ENCODE measurements at places on chromosomes 7 and 10.

DNA sequence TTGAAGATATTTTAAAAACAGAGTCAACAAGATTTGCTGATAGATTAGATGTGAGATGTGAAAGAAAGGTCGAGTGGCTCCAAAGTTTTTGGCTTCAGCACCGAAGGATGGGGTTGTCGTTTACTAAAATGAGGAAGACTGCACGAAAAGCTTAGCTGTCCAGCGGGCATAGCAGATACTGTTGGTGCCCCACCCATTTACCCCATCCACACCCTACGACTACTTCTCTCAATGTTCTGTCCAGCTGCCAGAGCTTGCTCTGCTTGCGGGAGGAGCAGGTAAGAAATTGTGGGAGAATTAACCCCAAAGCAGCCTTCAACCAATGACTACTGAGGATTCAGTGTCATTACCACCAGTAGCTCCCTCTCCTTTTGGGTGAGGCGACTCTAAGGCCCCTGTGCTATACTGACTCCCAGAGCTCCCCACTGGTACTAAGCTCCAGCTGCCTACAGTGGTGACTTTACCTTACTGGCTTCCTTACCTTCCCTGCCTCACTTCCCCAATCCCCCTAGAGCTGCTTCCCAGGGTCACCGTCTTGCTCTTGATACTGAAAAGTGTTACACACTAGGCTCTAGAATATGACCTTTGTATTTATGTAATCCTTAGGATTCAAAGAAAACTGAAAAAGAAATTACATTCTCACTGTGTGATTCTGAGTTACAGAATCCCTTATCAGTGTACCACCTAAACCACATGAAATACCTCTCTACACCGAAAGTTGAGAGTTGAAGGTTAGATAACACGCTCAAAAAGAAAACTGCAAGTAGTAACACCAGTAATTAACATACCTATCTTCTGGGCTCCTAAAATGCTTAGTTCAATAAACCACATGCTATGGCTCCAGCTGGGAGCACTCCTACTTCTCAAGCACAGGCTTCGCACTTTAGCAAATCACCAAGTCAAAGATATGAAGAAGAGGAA lies 22.3 kb downstream of the CACUL1 start:
- no peak for DNase-seq

DNA sequence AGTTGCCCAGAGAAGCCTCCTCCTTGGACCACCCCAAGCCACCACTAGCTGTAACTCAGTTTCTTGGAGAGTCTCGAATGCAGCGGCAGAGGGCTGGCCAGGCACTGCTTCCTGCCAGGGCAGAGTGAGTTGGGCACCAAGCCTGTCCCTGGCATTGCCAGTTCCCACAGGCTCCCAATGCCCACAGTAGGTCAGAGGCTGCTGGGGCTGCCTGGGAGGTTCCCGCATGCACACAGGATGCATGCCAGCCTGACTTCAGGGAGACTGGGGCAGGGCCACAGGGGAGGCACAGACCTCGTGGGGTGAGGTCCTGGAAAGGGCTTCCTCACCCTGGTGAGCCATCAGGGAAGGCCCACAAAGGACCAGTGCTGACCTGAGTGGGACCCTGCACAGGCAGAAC lies 152.8 kb downstream of the ZNF248 start:
- no peak for DNase-seq

DNA sequence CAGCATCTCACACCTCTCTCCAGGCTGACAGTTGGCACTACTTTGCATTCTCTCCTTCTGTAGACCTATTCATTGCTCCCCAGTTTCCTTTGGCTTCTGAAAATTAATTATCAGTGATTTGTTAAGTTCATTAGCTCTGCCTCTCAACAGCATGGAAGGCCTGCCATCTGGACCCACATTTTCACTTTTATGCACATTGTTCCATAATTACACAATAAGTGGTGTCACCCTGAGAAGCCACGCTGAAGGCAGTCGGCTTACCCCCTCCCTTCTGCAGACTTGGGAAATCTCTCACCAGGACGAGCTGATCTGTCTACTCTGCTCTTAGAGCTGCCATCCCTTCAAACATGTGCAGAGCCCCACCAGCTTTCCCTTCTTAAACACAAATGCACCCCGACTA lies 64.7 kb downstream of the SLIT1 start:
- DNase-seq: no peak

GRCh38 chr10:132336064-132336746 lies 4.2 kb downstream of the LRRC27 start:
- no peak for DNase-seq

- DNase-seq: no peak
Measured at GRCh38 chr10:57679916-57680315, 587.8 kb downstream of the IPMK start.

DNA sequence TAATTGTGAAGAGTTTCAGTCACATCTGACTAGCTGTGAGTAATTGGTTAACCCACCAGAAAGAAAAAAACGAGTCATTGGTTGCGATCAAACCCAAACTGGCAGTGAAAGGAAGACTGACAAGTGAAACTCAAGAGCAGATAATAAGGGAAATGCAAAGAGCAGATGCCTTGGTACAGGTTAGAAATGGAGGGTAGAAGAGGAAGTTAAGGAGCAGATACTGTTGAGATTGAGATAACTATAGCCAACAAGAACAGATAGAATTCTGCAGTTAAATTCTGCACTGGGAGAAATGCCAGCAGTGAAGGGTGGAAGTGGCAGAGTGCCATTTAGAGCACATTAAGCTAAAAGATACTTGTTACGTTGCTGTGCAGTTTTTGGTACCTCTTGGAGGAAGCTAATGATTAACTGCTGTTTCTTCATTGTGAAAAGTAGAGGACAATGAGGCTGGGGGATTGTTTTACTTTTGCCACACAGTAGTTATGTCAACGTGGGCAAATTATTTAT lies 65.8 kb downstream of the CDK13 start:
- no peak for DNase-seq

DNA sequence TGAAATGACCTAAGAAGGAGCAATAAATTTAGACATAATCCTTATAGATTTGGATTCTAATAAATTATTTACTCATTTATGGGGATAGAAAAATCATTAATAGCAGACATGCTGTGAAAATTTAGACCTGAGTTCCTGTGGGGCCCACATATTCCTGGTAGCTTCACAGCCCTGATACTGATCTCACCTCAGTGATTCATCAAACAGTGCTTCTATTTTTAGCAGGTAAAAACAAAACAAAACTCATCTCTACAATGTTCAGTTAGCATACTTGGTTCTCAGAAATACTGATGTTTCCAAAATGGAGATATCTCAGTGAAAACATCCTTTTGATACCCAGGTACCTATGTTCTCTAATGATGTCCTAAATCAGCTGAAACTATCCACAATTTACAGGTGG lies 841.1 kb upstream of the SORCS1 start:
- DNase-seq: no peak

GRCh38 chr10:104336821-104337467 lies 1.3 kb downstream of the ITPRIP start:
- no peak for DNase-seq

DNA sequence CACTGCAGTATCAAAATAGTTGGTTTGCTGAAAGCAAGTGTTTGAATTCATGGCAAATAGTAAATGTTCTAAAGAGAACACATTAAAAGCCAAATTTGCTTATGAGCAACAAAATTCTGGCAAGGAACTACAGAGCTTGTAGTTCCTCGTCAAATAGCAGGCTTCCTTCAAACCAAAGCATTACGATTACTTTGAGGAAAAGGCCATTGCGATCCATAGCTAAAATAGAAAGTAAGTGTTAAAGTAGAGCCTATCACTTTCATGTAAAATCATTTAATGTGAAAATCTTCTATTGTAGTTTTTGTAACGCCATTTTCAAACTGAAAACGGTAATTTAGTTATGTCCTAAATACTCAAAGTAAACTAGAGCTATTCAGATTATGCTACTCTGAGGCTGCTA lies 20.1 kb downstream of the CACNA2D1 start:
- DNase-seq: no peak

- DNase-seq: no peak
Measured at GRCh38 chr10:84076540-84077195, 62.6 kb upstream of the GHITM start.

DNA sequence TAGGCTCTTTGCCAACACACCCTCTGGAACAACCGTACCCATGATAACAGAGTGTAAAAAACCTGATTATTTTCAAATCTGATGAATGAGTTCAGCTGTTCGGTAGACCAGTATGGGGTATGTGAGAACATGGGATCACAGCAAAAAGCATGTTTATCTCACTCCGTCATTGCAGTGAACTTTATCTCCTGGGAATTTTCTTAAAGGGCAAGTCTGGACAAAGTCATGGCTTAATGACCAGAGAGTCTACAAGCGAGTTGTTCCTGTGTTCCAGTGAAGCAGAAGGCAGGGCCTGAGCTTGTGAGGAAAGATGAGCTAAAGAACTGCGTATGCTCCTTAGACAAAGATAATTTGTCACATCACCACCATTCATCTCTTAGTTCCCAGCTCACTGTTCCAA lies 219.7 kb downstream of the TRIL start:
- no peak for DNase-seq

GRCh38 chr7:35248576-35249536 lies 5.0 kb downstream of the TBX20 start:
- DNase-seq: no peak

- DNase-seq: no peak
Measured at GRCh38 chr7:127189886-127190285, 62.9 kb downstream of the GRM8 start.

DNA sequence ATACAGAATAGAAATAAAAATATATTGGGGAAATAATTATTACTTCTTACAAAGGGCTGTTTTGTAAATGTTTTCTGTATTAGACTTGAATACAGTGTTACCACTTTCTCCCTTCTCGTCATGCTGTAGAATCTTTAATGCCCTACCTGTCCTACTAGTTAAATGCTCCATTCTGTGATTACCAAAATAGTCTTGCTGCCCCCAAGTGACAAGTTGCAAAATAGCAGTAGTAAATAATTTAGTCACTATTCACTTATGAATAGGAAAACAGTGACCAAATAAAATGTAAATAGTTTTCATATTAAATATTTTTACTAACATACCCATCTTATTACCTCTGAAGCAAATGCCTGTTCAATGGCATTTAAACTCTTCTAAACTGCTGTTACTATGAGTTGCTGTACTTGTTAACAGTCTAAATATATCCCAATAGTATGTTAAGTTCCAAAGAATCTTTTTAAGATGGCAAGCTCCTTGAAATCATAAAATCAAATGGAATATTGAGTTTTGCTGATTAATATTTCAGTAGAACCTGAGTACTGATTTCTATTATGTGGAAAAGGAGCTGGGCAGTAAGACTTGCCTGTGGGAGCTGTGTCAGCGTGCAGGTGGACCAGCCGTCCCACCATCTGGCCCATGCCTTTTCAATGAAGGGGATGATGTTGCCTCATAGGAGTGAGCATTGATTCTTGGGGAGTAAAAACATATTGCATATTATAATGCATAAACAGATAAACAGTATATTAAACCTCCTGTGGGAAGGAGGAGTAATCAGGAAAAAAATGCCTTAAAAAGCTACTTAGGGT lies 18.1 kb upstream of the OIT3 start:
- DNase-seq: no peak

DNA sequence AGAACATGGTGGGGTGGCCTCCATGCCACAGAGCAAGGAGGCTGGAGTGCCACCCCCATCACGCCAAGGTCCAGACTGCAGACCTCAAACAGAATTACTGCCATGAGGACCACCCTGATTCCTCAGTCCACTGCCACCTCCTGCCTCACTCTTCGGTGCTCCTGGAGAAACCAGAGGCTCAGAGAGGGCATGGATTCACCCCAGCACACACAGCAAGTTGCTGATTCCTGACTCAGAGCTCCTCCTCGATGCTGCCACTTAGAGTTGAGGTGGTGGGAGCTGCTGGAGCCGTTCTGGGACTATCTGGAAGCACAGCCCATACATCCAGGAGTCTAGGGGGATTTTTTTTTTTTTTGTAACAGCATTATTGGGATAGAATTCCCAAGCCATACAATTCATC lies 22.0 kb upstream of the MYL10 start:
- DNase-seq: no peak

- peak; percentile 5 for DNase-seq
Measured at GRCh38 chr10:128382225-128382624, 256.0 kb upstream of the MKI67 start.

DNA sequence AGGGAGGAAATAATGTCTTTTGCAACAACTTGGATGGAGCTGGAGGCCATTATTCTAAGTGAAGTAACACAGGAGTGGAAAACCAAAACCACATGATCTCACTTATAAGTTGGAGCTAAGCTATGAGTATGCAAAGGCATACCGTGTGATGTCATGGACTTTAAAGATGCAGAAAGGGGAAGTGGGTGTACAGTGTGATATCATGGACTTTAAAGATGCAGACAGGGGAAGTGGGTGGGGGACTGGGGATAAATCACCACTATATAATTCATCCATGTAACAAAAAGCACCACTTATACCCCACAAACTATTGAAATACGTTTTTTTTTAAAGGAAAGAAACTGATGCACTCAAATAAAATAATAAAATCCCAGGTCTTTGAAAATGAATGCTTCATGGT lies 29.5 kb downstream of the LYZL2 start:
- no peak for DNase-seq

DNA sequence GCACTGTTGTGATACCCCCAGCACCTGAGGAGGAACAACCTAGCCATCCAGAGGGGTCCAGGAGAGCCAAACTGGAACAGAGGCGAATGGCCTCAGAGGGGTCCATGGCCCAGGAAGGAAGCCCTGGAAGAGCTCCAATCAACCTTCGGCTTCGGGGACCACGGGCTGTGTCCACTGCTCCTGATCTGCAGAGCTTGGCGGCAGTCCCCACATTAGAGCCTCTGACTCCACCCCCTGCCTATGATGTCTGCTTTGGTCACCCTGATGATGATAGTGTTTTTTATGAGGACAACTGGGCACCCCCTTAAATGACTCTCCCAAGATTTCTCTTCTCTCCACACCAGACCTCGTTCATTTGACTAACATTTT lies 1.6 kb upstream of the CASP2 start:
- no peak for DNase-seq

DNA sequence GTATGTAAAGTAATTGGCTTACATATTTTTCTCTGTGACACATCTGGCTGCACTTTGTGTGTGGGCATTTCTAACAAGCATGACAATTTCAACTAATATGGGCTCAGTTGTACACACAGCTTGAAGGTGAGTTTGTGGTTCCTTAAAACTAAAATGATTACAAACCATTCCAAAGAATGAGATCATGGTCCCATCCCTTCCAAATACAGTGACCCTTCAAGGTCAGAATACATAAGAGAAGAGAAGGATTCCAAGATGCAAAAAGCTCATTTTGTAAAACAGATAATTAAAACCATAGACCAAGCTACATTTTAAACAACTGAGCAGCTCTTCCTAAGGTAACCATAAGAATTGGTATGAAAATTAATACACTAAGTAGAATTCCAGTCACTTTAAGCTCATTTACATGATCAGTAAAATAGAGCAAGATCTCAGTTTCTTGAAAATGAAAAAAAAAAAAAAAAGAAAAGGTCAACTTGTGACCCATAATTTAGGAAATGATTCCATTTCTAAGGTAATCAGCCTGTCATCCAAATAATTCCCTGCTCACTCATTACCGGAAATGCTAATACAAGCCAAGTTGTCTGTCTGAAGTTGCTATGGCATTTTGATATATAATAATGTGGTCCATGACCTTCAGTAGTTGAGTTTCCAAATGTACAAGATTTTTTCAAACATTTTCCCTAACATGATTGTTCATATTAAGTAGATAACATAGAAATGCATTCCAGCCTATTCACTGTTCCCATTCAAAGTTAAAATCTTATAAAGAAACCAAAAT lies 688.5 kb downstream of the PARD3 start:
- DNase-seq: no peak

Measured in right forelimb (tissue), 1 donor.